Activated T-cell treated with anti-CD3 and anti-CD28 coated beads for 48 hours (primary cell): ENCODE measurements at places on chromosomes 12 and 14.

DNA sequence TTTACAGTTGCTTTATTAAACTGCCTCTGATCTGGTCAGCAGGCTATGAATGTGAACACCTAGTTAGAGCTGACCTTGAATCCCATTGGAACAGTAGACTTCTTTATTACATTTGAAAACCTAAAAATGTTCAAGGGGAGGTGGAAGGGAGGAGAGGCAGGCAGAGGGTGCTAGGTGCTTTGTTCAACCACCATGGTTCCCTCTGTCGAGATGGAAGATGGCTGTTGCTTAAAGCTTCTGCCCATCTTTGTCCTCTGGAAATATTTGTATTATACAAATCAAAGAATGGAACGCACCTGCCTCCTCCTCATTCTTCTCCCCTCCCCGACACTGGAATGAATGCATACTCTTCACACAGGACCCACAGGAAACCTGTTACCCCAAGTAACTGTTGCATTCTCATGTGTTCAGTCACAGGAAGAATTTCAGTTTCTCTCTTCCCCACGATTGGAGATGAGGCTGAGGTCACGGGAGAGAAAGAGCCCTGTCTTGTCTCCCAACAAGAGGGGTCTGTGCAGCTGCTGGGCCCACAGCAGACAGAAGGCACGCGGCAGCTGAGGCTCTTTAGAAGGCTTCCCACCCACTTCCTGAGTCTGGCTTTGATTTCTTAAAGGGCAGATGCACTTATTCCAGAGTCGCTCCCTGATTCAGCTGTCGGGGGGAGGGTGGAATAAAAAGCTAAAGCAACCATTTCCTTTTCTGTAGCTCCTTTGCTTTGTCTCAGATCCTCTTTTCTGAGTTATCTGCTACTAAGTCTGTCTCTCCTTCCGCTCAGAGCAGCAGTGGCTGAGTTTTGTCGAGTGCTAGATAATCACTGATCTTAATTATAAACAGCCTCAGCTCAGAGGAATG, 217.9 kb upstream of the BTG1 start:
- peak; percentile 12 for DNase-seq

DNA sequence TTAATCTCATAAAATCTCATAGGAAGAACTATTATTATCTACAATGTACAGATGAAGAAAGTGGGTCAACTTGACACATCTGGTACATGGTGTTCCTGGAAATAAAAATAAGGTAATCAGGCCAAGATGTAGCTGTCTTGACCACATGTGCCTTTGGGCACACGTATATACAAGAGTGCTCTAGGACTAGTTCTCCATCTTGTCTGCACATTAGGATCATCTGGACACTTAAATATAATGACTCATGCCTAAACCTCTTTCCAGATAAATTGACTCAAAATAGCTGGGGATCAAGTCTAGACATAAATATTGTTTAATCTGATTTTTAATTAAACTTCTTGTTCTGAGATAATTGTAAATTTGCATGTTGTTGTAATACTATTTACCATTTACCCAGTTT, 182.6 kb downstream of the CNTN1 start:
- no peak for DNase-seq

DNA sequence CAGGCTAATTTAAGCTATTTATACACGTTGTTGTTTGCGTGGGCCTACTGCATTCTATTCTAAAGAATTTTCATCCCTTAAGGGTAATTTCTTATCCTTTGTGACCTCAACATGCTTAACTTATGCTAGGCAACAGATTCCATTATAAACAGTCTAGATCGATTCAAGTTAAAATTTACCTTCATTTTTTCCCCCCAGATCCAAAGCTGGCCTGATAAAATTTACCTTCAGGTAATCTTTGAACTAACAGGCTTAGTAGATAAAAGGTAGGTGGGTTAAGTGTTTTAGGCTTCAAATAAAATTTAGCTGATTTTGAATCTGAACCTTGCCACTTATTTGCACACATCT, 389 bp upstream of the CCNB1IP1 start:
- no peak for DNase-seq

DNA sequence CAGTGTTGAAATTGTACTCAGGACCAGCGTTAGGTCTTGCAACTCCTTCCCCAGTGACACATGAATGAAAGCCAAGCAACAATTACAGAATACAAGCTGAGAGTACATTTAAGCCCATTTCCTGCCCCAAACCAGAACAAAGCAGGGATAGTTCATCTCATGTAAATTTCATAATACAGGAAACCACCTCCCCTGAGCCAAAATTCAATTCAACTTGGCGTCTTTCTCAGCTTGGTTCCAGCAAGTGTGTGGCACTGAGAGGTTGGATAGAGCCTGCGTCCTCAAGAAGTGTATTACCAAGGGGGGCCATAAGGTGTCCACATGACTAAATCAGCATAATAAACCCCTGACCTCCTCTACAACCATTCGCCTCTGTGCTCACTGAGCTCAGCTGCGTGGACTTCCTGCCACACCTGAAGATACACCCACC, 278.9 kb upstream of the CRY1 start:
- DNase-seq, result no peak

GRCh38 chr12:22229652-22230279, 104.7 kb downstream of the ST8SIA1 start:
- DNase-seq, result no peak

- no peak for DNase-seq
These were observed 450 bp downstream of the DDN start for GRCh38 chr12:48998497-48999353.

DNA sequence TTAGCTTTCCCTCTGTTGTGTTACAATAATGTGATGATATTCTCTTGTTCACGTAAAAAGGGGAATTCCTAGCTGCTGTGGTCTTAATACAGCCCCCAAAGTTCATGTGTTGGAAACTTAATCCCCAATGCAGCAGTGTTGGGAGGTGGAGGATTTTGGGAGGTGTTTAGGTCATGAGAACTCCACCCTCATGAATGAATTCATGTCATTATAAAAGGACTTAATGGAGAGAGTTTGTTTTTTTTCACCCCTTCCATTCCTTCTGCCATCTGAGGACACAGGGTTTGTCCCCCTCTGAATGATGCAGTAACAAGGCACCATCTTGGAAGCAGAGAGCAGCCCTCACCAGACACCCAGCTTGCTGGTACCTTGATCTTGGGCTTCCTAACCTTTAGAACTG, 253.4 kb upstream of the DDHD1 start:
- DNase-seq, result no peak

- peak; percentile 41 for DNase-seq
These were observed 19.4 kb downstream of the ACVRL1 start for GRCh38 chr12:51926718-51927117.

DNA sequence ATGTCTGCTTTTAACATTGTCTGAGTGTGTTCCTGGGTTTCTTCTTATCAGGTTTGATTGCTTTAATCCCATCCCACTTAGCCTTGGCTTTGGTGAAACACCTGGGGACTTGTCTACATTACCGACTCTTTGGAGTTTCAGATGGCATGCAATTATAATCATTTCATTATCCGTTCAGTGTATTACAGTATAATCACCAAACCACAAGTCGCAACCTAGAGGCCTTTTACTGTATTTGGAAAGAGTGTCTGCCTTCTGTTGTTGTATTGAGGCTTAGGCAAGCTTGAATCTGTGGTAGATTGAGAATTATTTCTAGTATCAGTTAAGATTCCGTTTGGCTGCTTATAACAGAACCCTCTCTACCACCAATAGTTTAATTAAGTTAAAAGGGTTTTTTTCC, 103.9 kb downstream of the TGFB3 start:
- no peak for DNase-seq

DNA sequence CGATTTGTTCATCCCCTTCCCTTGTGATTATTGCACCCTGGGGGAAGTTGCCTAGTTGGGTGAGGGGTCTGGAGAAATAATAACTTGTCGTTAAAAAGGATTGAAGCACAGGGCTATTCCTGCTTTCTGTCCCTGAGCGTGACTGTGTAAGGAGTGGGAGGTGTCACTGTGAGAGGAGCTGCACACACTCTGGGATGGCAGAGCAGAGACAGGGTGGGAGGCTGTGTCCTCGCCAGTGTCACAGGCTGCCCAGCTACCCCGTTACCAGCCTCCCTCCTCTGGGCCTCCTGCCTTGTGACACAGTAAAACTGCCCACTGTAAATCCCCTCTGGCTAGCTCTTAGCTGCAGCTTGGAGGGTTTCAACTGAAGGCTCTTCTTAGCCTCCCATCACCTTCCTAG, 460.6 kb downstream of the AACS start:
- no peak for DNase-seq

DNA sequence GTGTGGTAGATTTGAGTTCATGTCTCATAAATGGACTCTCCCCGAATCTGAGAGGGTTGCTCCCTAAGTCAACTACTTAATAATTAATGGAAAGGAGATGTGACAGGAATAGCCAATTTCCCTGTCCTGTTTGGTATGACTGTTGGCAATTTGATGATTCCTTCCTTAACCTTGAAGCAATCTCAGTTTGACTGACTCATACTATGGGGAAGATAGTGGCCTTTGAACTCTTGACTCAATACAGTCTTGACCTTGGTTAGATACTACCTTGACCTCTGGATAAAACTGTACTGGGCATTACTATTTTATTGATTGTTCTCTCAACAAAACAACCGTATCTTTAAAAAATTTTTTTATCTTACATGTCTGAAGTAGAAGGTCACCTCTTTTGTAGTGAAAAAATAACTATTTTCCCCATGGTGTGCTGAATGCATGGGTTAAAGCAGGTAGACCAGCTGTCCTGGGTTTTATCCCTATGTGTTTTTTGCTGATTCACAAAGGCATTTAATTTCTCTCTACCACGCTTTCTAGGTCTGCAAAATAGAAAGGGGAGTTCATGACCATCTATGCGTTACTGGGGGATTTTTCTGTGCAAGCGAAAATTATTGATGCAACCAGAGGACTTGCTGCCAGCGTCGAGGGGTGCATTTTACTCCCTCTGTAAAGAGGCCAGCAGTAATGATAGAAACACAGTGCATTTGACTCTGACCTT, 80.1 kb downstream of the ETV6 start:
- no peak for DNase-seq

DNA sequence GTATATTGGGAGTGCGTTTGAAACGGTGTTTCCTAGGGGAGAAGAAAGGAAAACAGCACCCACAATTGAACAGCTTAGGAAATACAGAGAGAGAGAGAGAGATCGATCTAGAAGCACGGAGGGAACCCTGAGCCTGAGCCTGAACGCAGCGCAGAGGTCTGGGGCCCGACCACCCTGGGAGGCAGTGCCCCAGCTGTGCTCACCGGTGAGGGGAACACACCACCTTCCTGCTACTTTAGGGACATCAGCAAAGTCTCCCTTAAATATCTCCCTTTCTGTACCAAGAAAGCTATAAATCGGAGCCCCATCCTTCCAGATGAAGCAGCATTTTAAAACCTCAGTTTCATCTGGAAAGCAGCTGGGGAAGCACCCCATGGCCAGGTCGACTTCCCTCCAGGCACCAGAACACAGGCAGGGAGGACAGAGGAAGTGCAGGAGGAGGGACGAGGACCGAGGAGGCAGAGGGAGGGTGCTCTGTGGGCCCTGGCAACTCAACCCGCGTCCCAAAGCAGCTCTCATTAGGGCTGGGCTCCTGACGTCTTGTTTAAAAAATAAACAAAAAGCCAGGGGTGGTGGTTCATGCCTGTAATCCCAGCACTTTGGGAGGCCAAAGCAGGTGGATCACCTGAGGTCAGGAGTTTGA, 12.2 kb downstream of the RIMBP2 start:
- no peak for DNase-seq

GRCh38 chr14:52182853-52183252, 84.6 kb upstream of the PTGDR start:
- no peak for DNase-seq

GRCh38 chr12:22543246-22544037, 900 bp downstream of the C2CD5 start:
- peak; percentile 35 for DNase-seq

GRCh38 chr12:27575762-27576118, 51.7 kb downstream of the PPFIBP1 start:
- no peak for DNase-seq

GRCh38 chr12:31958569-31959160, 550 bp upstream of the RESF1 start:
- no peak for DNase-seq

- DNase-seq, result no peak
These were observed 692.3 kb downstream of the C12orf50 start for GRCh38 chr12:87336814-87337336.

- DNase-seq, result no peak
These were observed 67.6 kb downstream of the ARF6 start for GRCh38 chr14:49960453-49960852.

- DNase-seq, result no peak
These were observed 5.0 kb downstream of the IRAK4 start for GRCh38 chr12:43763769-43764168.

GRCh38 chr12:6822426-6823135, 960 bp downstream of the GPR162 start:
- no peak for DNase-seq

GRCh38 chr14:61362072-61362750, 40.8 kb downstream of the PRKCH start:
- DNase-seq, result no peak

DNA sequence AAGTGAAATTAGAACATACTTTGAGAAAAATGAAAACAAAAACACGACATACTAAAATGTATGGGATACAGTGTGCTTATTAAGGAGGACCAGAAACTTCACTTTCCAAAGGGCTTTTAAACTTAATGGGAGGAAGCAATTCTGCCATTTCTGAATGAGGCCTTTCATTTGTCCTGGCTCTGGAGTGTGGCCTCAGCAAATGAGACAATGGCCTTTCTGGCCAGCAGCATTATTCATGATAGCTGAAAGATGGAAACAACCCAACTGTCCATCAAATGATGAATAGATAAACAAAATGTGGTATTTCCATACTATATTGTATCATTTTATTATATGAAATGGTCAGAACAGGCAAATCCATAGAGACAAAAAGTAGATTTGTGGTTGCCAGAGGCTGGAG, 338.6 kb downstream of the CEP128 start:
- no peak for DNase-seq

- DNase-seq, result no peak
These were observed 89.0 kb upstream of the BCL11B start for GRCh38 chr14:99360774-99361595.

- DNase-seq, result no peak
These were observed 85.9 kb downstream of the TTC7B start for GRCh38 chr14:90730206-90730766.

GRCh38 chr12:51521554-51522276, 69.3 kb upstream of the SCN8A start:
- no peak for DNase-seq

DNA sequence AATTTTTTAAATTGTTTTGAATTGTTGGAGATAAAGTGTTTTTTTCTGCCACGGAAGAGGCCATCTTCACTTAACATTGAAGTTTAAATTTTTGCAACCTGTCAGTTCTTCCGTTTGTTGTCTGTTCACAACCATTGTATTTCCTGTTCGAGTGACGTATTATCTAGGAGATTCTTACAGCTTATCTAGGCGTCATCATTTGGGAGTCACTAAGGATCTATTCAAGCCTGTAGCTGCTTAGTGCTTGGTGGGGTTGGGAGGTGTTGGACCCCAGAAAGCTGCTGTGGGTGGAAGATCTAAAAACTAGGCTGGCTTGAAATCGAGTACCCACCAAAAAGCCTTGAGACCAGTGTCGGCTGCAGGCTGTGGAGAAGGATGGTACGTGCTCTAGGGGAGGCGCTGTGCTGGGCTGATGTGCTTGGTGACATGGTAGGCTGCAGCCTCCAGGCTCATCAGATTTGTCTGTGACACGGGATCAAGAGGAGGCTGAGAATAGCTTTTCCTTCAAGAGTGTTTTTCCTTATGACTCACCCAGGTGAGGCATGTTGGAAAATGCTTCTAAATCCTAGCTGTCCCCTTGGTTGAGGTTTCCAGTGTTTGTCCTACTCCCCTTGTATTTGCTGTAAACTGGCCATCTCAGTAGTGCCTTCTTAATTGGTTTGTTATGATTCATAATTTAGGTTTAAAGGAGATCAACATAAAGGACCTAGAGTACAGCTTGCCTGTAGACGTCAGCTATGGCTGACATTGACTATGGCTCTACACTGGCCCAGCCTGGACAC, 57.8 kb downstream of the ATG14 start:
- DNase-seq, result no peak
